ENCODE measurements at places on chromosomes 12 and 14.

GRCh38 chr12:95573951-95574576 is 22.8 kb upstream of the USP44 start:
- H3K4me3 ChIP-seq: no peak overlapping the region
- H3K4me1 ChIP-seq: peaks cover 13% of the 10 kb centered on the region
- H3K27me3 ChIP-seq: peaks cover 8% of the 10 kb centered on the region
- no peak for DNase-seq
- no peaks in the 10 kb centered on the region for H3K36me3 ChIP-seq
- H3K27ac ChIP-seq: no peak overlapping the region

DNA sequence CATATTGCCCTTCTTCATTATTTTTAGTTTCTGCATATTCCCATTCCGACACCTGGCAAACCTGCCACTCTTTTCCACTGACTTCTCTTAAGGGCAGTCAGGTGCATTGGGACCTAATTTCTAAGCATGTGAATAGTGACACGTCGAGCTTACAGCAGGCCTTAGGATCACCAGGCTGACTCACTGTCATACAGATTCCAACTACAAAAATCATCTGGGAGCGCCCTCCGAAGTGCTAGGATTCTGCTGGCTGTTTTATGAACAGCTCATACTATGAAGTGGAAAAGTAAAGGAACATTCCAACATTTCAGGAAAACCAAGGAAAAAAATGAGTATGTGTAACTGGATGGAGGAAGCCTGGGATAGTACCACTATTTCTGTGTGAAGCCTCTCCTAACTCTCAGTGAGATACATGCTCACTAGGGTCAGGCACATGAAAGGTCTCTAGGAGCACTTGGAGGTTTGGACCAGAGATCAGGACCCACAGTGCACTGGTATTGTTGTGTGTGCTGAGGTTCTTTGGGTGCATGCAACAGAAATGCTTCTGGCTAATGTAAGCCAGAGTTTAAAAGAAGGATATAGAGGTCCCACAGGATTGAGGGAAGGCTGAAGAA is 257.4 kb downstream of the ZFP36L1 start:
- no peak for DNase-seq
- H3K4me3 ChIP-seq: no peak overlapping the region
- no peak overlapping the region for H3K27ac ChIP-seq
- no peaks in the 10 kb centered on the region for H3K27me3 ChIP-seq
- no peaks in the 10 kb centered on the region for H3K4me1 ChIP-seq

DNA sequence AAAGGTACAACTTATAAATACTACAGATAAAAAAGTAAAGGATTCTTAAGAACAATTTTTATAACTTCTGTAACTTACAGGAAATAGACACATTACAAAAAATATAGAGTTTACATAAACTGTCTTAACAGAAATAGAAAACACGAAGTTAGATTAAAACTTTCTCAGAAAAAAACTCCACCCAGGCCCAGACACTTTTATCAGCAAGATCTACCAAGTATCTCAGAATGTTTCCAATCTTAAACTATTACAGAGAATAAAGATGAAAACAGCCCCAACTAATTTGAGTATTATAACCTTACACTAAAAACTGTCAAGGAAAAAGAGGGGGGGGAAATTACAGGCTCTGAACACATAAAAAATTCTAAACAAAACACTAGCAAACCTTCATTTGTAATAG is 8.2 kb downstream of the ZFC3H1 start:
- H3K36me3 ChIP-seq: peaks cover 41% of the 10 kb centered on the region
- H3K4me1 ChIP-seq: peaks cover 56% of the 10 kb centered on the region
- no peaks in the 10 kb centered on the region for H3K27me3 ChIP-seq
- no peak for DNase-seq

GRCh38 chr14:75084513-75084912 is 15.1 kb downstream of the ZC2HC1C start:
- peak overlapping the region; percentile 26 for H3K27ac ChIP-seq
- no peak for DNase-seq
- H3K4me3 ChIP-seq: no peak overlapping the region
- no peaks in the 10 kb centered on the region for H3K27me3 ChIP-seq
- peaks cover 84% of the 10 kb centered on the region for H3K36me3 ChIP-seq

- peaks cover 8% of the 10 kb centered on the region for H3K27me3 ChIP-seq
- no peak overlapping the region for H3K4me3 ChIP-seq
- H3K36me3 ChIP-seq: no peaks in the 10 kb centered on the region
- H3K4me1 ChIP-seq: peaks cover 2% of the 10 kb centered on the region
- DNase-seq: no peak
Measured at GRCh38 chr12:82655751-82656150, 31.0 kb upstream of the TMTC2 start.

DNA sequence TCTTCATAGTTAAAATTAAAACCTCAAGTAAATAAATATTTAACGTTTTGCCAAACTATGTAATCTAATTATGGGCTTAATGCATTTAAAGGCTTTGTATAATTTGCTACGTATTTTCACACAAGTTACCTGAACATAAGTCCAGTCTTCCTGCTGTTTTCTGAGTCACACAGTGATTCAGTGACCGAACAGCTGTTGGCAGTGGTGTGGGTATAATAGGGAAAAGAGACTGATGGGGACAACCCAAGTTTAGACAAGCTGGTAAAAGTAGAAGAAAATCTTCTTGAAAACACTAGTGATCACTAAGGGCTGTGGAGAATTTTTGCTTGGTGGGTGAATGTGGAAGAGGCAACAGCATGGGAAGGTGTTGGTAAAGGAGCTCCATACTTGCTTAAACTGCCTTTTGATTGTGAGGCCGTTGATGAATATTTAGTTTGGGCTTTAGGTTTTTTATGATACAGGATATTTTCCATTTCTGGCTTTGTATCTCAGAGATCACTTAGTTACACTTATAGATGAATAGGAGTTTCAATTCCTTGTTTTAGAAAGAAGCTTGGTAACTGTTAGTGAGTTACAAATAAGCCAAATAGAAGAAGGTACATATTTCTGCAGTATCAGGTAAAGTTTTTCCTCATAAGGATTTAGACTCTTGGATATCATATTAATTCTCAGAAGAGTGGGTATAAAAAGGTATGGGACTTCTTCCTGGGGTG is 23.9 kb downstream of the LRRK2 start:
- no peak overlapping the region for H3K27ac ChIP-seq
- no peaks in the 10 kb centered on the region for H3K27me3 ChIP-seq
- no peak overlapping the region for H3K4me3 ChIP-seq
- no peaks in the 10 kb centered on the region for H3K36me3 ChIP-seq
- DNase-seq: no peak
